Stomach (tissue), 19 donors: ENCODE measurements at places on chromosomes 4 and X. TPM values are rescaled to one million over a fixed set of nuclear protein-coding genes. Genes with fewer than 3 reads are reported as not detected.
A peak's percentile ranks its signal among the peaks of the same experiment; 100 is the strongest.

DNA sequence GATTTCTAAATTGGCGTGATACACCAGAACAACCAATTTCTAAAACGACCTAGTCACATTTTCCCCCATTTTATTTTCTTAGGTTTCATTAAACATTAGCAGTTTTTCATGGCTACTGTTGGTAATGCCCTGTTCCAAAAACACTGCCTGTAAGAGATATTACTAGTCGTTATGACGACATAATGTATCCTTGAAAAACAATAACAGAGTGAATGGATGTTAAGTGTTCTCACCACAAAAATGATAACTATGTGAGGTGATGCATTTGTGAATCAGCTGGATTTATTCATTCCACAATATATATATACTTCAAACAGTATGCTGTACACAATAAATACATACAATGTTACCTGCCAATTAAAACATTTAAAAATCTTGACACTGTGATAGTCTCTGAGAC is 1147.6 kb upstream of the PCDH10 start:
- DNase-seq, result no peak
- no peaks in the 10 kb centered on the region for H3K27me3 ChIP-seq
- H3K4me1 ChIP-seq, result no peaks in the 10 kb centered on the region
- H3K27ac ChIP-seq, result no peak overlapping the region
- no peaks in the 10 kb centered on the region for H3K36me3 ChIP-seq

GRCh38 chr4:146957237-146957636 is 11.6 kb upstream of the TTC29 start:
- no peaks in the 10 kb centered on the region for H3K36me3 ChIP-seq
- no peak for DNase-seq
- no peak overlapping the region for H3K27ac ChIP-seq
- no peak overlapping the region for H3K4me3 ChIP-seq
- H3K4me1 ChIP-seq, result no peaks in the 10 kb centered on the region

- no peaks in the 10 kb centered on the region for H3K36me3 ChIP-seq
- H3K27me3 ChIP-seq, result no peaks in the 10 kb centered on the region
- no peak for DNase-seq
- H3K4me3 ChIP-seq, result no peak overlapping the region
These were observed 279.1 kb downstream of the ASMT start for GRCh38 chrX:1894026-1894294.

- H3K4me1 ChIP-seq, result peaks cover under 1% of the 10 kb centered on the region
- no peaks in the 10 kb centered on the region for H3K36me3 ChIP-seq
These were observed 112.1 kb downstream of the DRD5 start for GRCh38 chr4:9893329-9894108.

NEUROG2 gene
- total RNA-seq, result not detected

DNA sequence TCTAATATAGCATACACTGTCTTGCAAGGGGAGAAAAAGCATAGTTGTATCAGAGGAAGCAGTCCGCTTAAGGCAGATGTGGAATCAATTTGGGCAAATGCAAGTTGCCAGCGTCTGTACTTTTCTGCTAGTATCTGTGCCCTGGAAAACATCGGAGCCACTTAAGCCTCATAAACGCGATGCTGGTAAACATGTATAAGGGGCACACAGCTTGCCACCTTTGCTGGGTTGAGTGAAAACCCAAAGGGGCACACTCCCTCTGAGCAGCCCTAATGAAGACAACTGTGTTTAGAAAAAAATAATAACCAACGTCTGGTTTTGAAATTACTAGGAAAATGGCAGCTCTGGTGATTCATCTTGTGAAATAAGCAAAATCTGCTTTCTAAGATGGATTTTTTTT is 24.3 kb downstream of the SMIM20 start:
- no peaks in the 10 kb centered on the region for H3K27me3 ChIP-seq
- H3K4me1 ChIP-seq, result no peaks in the 10 kb centered on the region
- no peaks in the 10 kb centered on the region for H3K36me3 ChIP-seq
- H3K27ac ChIP-seq, result no peak overlapping the region

- H3K36me3 ChIP-seq, result peaks cover 15% of the 10 kb centered on the region
- H3K4me3 ChIP-seq, result no peak overlapping the region
- peaks cover 98% of the 10 kb centered on the region for H3K4me1 ChIP-seq
- no peaks in the 10 kb centered on the region for H3K27me3 ChIP-seq
- no peak overlapping the region for H3K27ac ChIP-seq
These were observed 5.9 kb downstream of the ADD1 start for GRCh38 chr4:2849267-2850152.

TMEM271 gene
- not detected for total RNA-seq

NUDT10 gene
- total RNA-seq, result not detected

DNA sequence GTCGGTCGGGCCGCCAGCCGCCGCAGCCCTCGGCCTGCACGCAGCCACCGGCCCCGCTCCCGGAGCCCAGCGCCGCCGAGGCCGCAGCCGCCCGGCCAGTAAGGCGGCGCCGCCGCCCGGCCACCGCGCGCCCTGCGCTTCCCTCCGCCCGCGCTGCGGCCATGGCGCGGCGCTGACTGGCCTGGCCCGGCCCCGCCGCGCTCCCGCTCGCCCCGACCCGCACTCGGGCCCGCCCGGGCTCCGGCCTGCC is 213 bp downstream of the NFKB1 start:
- no peak for DNase-seq
- peaks cover 53% of the 10 kb centered on the region for H3K4me1 ChIP-seq
- no peaks in the 10 kb centered on the region for H3K27me3 ChIP-seq
- H3K27ac ChIP-seq, result peak overlapping the region; percentile 99

DNA sequence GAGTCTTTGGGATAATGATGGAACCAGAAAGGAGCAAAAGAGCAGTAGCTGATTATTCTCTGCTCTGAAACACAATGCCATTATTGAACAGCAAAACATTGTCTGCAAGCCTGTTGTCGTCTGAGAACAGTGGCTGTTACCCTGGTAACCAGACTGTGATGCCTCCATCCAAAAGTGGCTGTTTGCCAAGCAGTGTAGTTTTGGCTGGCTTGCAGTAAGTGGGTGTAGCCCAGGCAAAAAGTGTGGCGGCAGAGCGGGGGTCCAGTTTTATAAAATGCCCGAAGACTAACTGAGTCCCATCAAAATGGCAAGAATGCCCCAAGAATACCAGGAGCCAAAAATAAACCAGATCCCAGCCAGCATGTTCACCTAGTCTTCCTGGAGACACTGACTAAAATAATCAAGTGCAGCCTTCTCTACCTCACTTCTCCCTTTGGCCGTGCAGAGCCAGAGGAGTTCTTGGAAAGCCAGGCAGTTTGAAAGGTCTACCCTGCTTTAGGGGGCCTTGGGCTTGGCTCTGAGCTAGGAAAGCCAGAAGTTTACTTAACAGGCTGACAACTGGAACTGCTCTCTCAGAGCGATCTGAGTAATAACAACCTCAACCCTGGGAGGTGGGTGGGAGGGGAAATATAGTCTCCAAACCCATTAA is 2.6 kb downstream of the PLP1 start:
- no peaks in the 10 kb centered on the region for H3K4me1 ChIP-seq
- DNase-seq, result peak; percentile 67

ABLIM2 gene
- total RNA-seq, result 9.4 TPM

GRCh38 chr4:24262084-24262483 is 322.3 kb downstream of the DHX15 start:
- peak; percentile 12 for DNase-seq
- H3K4me3 ChIP-seq, result no peak overlapping the region
- no peak overlapping the region for H3K27ac ChIP-seq

DGKQ gene
- total RNA-seq, result 17.5 TPM

- H3K27ac ChIP-seq, result peak within 1 kb of the TSS; percentile 81
- no peaks in the 10 kb centered on the region for H3K27me3 ChIP-seq
- peak within 1 kb of the TSS; percentile 99 for H3K4me3 ChIP-seq
- DNase-seq, result peak; percentile 82
These were observed at the start of gene PKD2 for GRCh38 chr4:88007304-88008121. TSS of gene PKD2 (plus strand) at chr4:88007635. CDS start at chr4:88007734, 99 bp downstream.

TRIM75 gene
- total RNA-seq, result not detected

DNA sequence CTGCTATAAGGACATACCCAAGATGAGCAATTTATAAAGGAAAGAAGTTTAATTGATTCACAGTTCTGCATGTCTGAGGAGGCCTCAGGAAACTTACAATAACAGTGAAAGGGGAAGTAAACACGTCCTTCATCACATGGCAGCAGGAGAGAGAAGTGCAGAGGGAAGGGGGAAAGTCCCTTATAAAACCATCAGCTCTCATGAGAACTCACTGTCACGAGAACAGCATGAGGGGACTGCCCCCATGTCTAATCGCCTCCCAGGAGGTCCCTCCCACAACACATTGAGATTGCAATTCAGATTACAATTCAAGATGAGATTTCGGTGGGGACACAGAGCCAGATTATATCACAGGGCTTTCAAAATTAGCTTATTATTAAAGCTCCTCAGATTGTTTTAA is 209.5 kb upstream of the PPP3CA start:
- H3K4me3 ChIP-seq, result no peak overlapping the region
- H3K27ac ChIP-seq, result no peak overlapping the region
- no peaks in the 10 kb centered on the region for H3K4me1 ChIP-seq
- H3K36me3 ChIP-seq, result no peaks in the 10 kb centered on the region
- DNase-seq, result no peak

- H3K4me3 ChIP-seq, result no peak overlapping the region
- no peak for DNase-seq
- no peaks in the 10 kb centered on the region for H3K4me1 ChIP-seq
- H3K27ac ChIP-seq, result no peak overlapping the region
- no peaks in the 10 kb centered on the region for H3K36me3 ChIP-seq
- H3K27me3 ChIP-seq, result peaks cover 4% of the 10 kb centered on the region
These were observed 91.8 kb upstream of the ATXN3L start for GRCh38 chrX:13411496-13412207.

PPP4R3C gene
- not detected for total RNA-seq

GRCh38 chr4:84855774-84856173 is 110.7 kb downstream of the WDFY3 start:
- peaks cover 18% of the 10 kb centered on the region for H3K36me3 ChIP-seq
- no peaks in the 10 kb centered on the region for H3K27me3 ChIP-seq
- peak; percentile 17 for DNase-seq
- H3K4me1 ChIP-seq, result peaks cover 11% of the 10 kb centered on the region
- no peak overlapping the region for H3K27ac ChIP-seq
- H3K4me3 ChIP-seq, result no peak overlapping the region

GRCh38 chr4:64539234-64539849 is 130.1 kb upstream of the TECRL start:
- H3K27ac ChIP-seq, result no peak overlapping the region
- no peak overlapping the region for H3K4me3 ChIP-seq
- H3K4me1 ChIP-seq, result no peaks in the 10 kb centered on the region
- H3K27me3 ChIP-seq, result no peaks in the 10 kb centered on the region
- DNase-seq, result peak; percentile 31

MED28 gene
- total RNA-seq, result 17.9 TPM

DNA sequence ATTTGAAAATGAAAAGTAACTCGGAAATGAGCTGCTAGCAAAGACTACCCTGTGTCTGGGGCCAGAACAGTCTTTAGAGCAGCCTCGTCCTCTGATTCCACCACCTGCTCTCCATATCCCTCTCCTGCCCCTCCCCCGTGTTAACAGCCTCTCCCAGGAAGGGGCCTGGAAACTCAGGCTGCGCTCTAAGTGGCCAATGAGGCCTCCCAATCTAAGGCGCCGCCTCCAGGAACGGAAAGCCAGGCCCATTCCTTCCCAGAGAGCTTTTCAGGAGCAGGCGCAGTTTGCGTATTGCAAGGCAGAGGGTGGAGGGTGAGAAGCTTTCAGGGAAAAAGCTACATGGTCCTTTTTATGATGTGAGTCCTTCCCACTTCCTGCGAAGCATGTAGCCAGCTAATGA is 31.2 kb downstream of the RS1 start:
- H3K27me3 ChIP-seq, result no peaks in the 10 kb centered on the region
- H3K27ac ChIP-seq, result no peak overlapping the region
- DNase-seq, result peak; percentile 41
- no peak overlapping the region for H3K4me3 ChIP-seq
- H3K36me3 ChIP-seq, result no peaks in the 10 kb centered on the region

TLR2 gene
- 0.29 TPM for total RNA-seq

GRCh38 chr4:159483782-159484741 is 381.2 kb downstream of the RAPGEF2 start:
- H3K36me3 ChIP-seq, result no peaks in the 10 kb centered on the region
- H3K27me3 ChIP-seq, result no peaks in the 10 kb centered on the region
- DNase-seq, result no peak

DNA sequence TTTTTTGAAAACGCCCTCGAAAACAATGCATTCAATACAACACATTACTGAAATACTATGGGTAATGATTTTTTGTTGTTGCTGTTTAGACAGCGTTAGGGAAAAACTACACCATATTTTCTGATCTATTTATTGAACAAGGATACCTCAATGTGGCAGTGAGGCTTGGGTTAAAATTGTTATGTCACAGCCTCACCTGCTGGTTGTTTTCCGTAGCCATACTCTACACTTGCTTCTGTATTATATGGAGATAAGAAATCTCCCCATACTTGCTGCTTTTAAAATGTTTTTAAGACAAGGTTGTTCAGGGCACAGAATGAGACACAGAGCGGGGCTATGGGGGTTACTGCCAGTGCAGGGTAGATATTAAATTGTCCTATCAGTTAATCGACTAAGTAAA is 221.6 kb upstream of the FTHL17 start:
- no peak overlapping the region for H3K27ac ChIP-seq
- no peak for DNase-seq
- no peaks in the 10 kb centered on the region for H3K4me1 ChIP-seq
- no peaks in the 10 kb centered on the region for H3K36me3 ChIP-seq
- no peaks in the 10 kb centered on the region for H3K27me3 ChIP-seq
- no peak overlapping the region for H3K4me3 ChIP-seq

DNA sequence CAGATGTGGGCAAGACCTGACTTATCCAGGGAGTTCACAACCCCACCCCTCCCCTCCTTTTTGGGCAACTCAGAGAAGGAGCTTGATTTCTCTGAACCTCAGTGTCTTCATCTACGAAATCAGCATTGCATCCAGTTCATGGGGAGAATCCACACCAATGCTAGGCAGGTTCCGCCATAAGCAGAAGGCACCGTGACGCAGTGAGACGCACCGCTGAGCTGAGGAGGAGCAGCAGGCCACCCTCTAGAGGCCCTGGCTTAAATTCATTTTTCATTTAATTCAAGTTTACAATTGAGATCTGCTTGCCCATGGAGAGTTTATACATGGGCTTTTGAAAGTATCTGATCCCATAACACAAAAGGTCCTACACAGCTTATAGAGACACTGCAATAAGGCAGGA is 55.7 kb downstream of the CPZ start:
- H3K27ac ChIP-seq, result no peak overlapping the region
- H3K36me3 ChIP-seq, result no peaks in the 10 kb centered on the region
- peak; percentile 16 for DNase-seq
- H3K4me3 ChIP-seq, result no peak overlapping the region
- H3K4me1 ChIP-seq, result no peaks in the 10 kb centered on the region
- H3K27me3 ChIP-seq, result peaks cover 61% of the 10 kb centered on the region

GRCh38 chrX:70755850-70756249 is 152.7 kb downstream of the TEX11 start:
- H3K4me1 ChIP-seq, result no peaks in the 10 kb centered on the region
- H3K27ac ChIP-seq, result no peak overlapping the region
- no peak overlapping the region for H3K4me3 ChIP-seq
- H3K27me3 ChIP-seq, result no peaks in the 10 kb centered on the region
- H3K36me3 ChIP-seq, result no peaks in the 10 kb centered on the region
- no peak for DNase-seq

DNA sequence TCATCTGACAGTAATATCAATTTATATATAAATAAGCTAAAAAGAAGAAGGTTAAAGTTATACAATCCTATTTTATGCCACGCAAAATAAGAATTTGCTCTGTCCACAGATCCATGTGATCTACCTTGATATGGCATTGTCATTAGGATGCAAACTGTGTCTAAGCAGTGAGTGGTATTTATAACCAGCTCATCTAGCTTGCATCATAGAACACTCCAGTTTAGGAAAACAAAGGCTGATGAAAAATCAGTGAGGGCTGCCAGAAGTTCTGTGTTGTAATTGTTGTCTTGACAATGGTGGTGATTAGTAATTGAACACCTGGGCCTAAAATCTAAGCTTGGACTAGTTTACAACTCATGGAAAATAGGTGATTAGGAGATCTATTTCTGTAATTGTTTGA is 111.0 kb downstream of the CPE start:
- no peak overlapping the region for H3K4me3 ChIP-seq
- no peak for DNase-seq
- H3K36me3 ChIP-seq, result no peaks in the 10 kb centered on the region
- H3K27ac ChIP-seq, result no peak overlapping the region
- H3K4me1 ChIP-seq, result peaks cover 4% of the 10 kb centered on the region
